Right lobe of liver (tissue), 6 donors: ENCODE measurements at places on chromosomes 7 and 10. TPM values are rescaled to one million over a fixed set of nuclear protein-coding genes. Genes with fewer than 3 reads are reported as not detected.

The GHRHR gene
- total RNA-seq = not detected

The AP4M1 gene
- 7.3 TPM for total RNA-seq

The RET gene
- 1.2 TPM for total RNA-seq

The FAM24A gene
- not detected for total RNA-seq

DNA sequence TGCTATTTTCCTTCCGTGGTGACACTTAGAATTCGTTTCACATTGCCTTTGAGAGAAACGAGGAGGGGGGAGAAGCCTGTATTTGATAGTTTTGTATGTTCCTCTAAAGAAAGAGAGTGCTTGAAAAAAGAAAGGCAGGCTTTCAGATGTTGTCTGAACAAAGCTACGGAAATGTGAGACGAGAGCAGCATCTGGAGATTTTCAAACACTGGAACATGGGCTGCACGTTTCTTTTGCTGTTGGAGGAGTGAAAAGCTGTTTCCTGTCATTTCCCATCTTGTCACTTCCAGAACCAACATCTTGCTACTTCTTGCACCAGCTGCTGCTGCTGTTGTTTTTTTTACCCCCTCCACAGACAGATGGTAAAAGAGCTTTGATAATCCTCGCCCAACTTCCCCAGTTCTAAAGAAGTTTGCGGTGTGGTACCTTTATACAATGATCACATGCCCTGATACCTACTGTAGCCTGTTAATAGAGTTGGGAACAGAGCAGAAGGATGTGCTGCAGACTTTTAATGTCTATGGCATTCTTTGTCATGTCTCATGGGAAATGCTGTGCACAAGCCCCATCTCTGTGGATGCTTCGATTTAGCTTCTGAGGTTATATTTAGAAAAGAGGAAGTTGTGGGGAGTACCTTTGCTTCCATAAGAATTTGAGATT is 408.1 kb downstream of the AUTS2 start:
- H3K4me3 ChIP-seq = no peak overlapping the region
- no peak overlapping the region for H3K27ac ChIP-seq
- H3K27me3 ChIP-seq = no peaks in the 10 kb centered on the region
- H3K4me1 ChIP-seq = no peaks in the 10 kb centered on the region
- H3K36me3 ChIP-seq = no peaks in the 10 kb centered on the region

- DNase-seq = no peak
- H3K4me3 ChIP-seq = no peak overlapping the region
- no peak overlapping the region for H3K27ac ChIP-seq
- no peaks in the 10 kb centered on the region for H3K4me1 ChIP-seq
- H3K36me3 ChIP-seq = no peaks in the 10 kb centered on the region
- H3K27me3 ChIP-seq = no peaks in the 10 kb centered on the region
Measured at GRCh38 chr7:98536803-98537202, 80.3 kb upstream of the NPTX2 start.

GRCh38 chr7:101363196-101363733 is 590 bp downstream of the COL26A1 start:
- peak overlapping the region; percentile 95 for H3K27ac ChIP-seq
- DNase-seq = no peak
- H3K36me3 ChIP-seq = no peaks in the 10 kb centered on the region
- H3K27me3 ChIP-seq = no peaks in the 10 kb centered on the region
- H3K4me3 ChIP-seq = peak overlapping the region; percentile 53
- H3K4me1 ChIP-seq = no peaks in the 10 kb centered on the region

DNA sequence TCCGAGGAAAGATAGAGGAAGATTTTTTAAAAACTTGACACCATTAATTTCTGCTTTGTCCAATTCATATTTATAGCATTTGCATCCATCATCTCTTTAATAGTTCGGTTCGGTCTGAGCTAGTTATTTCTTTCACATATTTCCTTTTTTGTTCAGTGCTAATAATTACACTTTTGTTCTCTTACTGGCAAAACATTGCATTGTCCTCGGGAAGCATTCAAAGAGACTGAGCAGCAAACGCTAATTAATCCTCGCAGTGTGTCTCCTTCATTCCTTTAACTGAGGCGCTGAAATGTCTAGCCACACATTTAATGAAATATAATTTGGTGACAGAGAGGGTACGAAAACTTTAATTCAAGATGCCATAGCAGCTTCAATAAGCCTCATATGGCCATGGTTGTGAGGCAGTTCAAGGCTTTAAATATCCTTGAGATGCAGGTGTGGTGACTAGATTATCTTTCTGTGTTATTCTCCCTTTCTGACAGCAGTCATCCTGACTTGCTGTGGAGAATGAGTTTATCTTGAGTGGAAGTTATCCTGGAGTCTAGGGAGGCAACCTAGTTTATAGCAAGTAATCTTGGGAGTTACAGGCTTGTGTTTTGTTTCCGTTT is 431.4 kb downstream of the SDK1 start:
- no peaks in the 10 kb centered on the region for H3K36me3 ChIP-seq
- no peak overlapping the region for H3K4me3 ChIP-seq
- DNase-seq = no peak
- H3K4me1 ChIP-seq = no peaks in the 10 kb centered on the region

DNA sequence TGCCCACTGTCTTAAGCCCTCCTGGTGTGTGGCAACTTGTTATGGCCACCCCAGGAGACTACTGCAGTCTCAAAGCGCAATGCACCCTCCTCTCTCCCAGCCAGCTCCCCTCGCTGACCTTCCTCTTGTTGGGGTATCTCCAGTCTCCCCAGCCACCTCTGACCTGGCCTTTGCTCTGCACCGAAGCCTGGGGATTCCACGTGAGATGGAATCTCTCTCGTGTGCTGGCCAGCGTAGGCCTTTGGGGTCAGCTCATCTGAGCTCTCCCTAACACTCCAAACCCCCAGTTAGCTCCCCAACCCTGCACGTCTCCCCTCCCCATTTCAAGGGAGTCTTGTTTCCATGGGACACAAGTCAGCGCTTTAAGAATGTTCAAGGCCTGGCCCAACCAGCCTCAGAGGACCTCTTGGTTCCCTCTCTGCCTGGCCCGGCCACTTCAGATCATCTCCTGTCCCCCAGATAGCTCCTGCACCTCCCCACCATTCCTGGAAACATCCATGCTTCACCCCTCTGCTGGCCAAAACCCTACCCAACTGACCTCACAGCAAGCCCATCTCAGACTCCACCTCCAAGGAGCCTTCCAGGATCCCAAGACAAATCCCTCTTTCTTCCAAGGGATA is 11.2 kb downstream of the ITPRIP start:
- H3K27ac ChIP-seq = no peak overlapping the region
- no peaks in the 10 kb centered on the region for H3K4me1 ChIP-seq
- H3K4me3 ChIP-seq = no peak overlapping the region
- no peaks in the 10 kb centered on the region for H3K36me3 ChIP-seq
- no peak for DNase-seq

DNA sequence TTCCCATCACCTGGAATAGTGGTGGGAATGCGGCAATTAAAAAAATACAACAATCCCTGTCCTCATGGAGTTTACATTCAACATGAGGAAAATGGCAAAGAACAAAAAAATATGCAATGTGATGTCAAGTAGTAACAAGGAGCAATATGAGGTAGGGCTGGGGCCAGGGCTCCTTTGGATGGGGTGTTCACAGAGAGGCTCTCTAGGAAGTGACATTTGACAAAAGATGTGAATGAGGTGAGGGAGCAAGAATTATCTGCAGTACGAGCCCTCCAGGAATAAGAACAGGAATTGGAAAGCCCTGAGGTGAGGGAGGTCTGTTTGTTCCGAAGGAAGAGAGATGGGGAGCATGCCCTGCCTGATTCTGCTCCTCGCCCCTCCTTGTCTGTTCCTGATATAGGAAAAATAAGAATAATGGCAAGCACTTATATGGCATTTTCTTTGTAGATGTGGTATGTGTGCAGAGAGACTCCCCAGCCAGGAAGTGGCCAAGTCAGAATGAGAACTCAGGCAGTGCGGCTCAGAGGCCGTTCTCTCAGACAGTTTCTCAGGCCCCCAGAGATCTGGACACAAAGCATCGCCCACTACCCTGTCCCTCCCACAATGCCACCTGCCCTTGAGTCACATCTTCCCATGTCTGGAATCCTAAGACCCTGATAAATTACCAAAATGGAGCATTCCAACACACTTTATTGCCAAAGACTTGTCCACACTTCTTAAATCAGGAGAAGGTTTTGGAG is 105.6 kb downstream of the APBB1IP start:
- H3K27me3 ChIP-seq = no peaks in the 10 kb centered on the region
- H3K4me3 ChIP-seq = no peak overlapping the region
- DNase-seq = no peak
- H3K27ac ChIP-seq = no peak overlapping the region
- no peaks in the 10 kb centered on the region for H3K4me1 ChIP-seq

GRCh38 chr7:155674556-155674955 is 30.1 kb downstream of the RBM33 start:
- DNase-seq = no peak
- no peaks in the 10 kb centered on the region for H3K4me1 ChIP-seq
- peaks cover 9% of the 10 kb centered on the region for H3K36me3 ChIP-seq
- H3K27ac ChIP-seq = no peak overlapping the region
- H3K4me3 ChIP-seq = no peak overlapping the region
- no peaks in the 10 kb centered on the region for H3K27me3 ChIP-seq

DNA sequence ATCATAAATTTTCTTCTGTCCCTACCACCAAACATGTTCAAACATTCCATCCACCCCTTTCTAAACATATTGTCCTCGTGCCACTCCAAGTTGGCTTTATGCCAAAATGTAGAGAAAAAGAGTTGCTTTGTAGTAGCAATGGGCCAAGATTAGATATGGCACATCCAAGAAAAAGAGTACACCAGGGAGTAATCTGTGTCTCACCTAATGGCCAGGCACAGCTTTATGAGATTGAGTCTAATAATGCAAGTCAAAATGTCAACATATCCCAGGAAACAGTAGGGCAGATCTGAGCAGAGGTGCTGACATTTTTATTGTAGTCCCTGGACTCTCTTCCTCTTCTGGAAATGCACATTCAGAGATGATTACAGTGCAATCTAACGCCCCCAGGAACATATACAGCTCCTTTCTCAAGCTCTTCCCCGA is 5.7 kb upstream of the OR6V1 start:
- H3K27ac ChIP-seq = no peak overlapping the region
- DNase-seq = no peak
- no peaks in the 10 kb centered on the region for H3K4me1 ChIP-seq
- H3K27me3 ChIP-seq = no peaks in the 10 kb centered on the region

GRCh38 chr7:129617652-129618051 is 6.1 kb downstream of the NRF1 start:
- no peak overlapping the region for H3K27ac ChIP-seq
- no peaks in the 10 kb centered on the region for H3K27me3 ChIP-seq
- no peaks in the 10 kb centered on the region for H3K36me3 ChIP-seq
- no peak overlapping the region for H3K4me3 ChIP-seq

GRCh38 chr10:1372212-1372611 is 316.0 kb downstream of the WDR37 start:
- H3K4me1 ChIP-seq = no peaks in the 10 kb centered on the region
- no peak for DNase-seq
- no peak overlapping the region for H3K4me3 ChIP-seq

- no peaks in the 10 kb centered on the region for H3K27me3 ChIP-seq
- H3K36me3 ChIP-seq = no peaks in the 10 kb centered on the region
- no peaks in the 10 kb centered on the region for H3K4me1 ChIP-seq
- no peak overlapping the region for H3K27ac ChIP-seq
Measured at GRCh38 chr10:77131214-77131613, 506.4 kb downstream of the KCNMA1 start.

DNA sequence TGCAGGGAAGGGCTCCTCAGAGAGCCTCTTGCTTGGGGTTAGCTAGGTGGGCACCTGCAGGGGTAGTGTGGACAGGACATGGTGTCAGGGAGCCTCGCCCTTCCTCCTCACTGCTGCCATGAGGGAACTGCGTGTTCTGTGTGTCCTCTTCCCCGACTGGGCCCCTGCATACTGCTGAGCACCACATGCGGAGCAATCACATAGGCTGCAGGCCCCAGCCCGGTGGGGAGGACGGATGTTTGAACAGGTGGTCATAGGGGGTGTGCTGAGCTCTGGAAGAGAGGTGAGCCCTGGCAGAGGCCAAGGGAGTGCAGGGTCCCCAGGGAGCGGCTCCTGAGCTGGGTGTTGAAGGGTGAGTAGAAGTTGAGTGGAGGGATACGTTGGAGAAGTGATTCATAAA is 48.3 kb upstream of the ZMIZ2 start:
- peaks cover 10% of the 10 kb centered on the region for H3K36me3 ChIP-seq
- H3K27ac ChIP-seq = no peak overlapping the region
- no peaks in the 10 kb centered on the region for H3K27me3 ChIP-seq

- H3K4me1 ChIP-seq = no peaks in the 10 kb centered on the region
- DNase-seq = peak; percentile 74
- no peak overlapping the region for H3K4me3 ChIP-seq
- H3K36me3 ChIP-seq = no peaks in the 10 kb centered on the region
- H3K27ac ChIP-seq = no peak overlapping the region
Measured at GRCh38 chr10:73886085-73886529, 11.8 kb upstream of the CAMK2G start.

- no peak for DNase-seq
- H3K27me3 ChIP-seq = no peaks in the 10 kb centered on the region
- H3K4me3 ChIP-seq = no peak overlapping the region
- no peaks in the 10 kb centered on the region for H3K4me1 ChIP-seq
Measured at GRCh38 chr7:85685901-85686300, 499.0 kb upstream of the SEMA3D start.

- H3K36me3 ChIP-seq = no peaks in the 10 kb centered on the region
- no peaks in the 10 kb centered on the region for H3K27me3 ChIP-seq
- no peaks in the 10 kb centered on the region for H3K4me1 ChIP-seq
Measured at GRCh38 chr7:49432254-49432653, 341.2 kb upstream of the VWC2 start.

GRCh38 chr7:73701357-73701995 is 18.0 kb downstream of the STX1A start:
- no peaks in the 10 kb centered on the region for H3K27me3 ChIP-seq
- no peaks in the 10 kb centered on the region for H3K4me1 ChIP-seq
- H3K4me3 ChIP-seq = no peak overlapping the region
- no peak overlapping the region for H3K27ac ChIP-seq
- no peak for DNase-seq
- H3K36me3 ChIP-seq = no peaks in the 10 kb centered on the region
